ENCODE measurements at places on chromosomes 6 and 20.

DNA sequence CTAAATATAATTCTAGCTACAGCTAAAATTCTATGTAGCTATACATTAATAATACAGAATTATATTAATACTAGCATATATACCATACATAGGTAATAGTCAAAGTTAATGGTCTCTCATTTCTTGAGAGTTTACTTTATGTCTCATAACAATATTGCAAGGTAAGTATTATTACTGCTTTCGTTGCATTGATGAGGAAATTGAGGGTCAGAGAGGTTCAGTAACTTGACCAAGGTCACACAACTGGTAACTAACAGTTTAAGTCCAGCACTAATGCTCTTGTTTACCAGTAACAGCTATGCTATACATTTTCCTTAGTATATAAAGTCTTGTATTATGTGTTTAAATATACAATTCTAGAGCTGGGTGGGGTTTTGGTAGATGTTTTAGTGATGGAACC lies 67.6 kb downstream of the AFG1L start:
- no peak for DNase-seq

GRCh38 chr6:157033428-157034140 lies 256.4 kb downstream of the ARID1B start:
- DNase-seq, result no peak

GRCh38 chr20:55160037-55160436 lies 684.6 kb downstream of the DOK5 start:
- DNase-seq, result no peak

- peak; percentile 79 for DNase-seq
These were observed at the start of gene CALHM5 for GRCh38 chr6:116511424-116512110. TSS of gene CALHM5 (plus strand) at chr6:116511639. CDS start at chr6:116511697, 58 bp downstream.

- no peak for DNase-seq
These were observed 77.6 kb upstream of the EYA2 start for GRCh38 chr20:46816886-46817638.

- no peak for DNase-seq
These were observed 75.8 kb upstream of the BACH2 start for GRCh38 chr6:90372450-90372849.

DNA sequence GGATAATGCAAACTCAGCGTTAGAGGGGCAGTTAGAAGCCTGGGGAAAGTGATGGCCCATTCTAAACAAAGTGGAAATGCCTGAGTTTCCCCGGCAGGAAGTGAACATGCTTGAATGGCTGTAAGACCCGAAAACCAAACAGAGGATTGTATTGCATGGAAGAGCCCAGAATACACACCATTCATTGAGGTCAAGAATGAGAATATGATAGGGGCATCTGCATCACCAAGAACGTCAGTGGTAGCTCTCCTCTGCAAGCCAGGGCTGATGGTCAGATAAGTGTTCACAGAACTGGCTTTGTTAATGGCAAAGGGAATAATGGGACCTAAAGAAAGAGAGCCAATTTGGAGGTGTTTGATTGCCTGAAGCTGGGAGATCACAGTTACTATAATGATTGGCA lies 663.4 kb downstream of the KHDRBS2 start:
- DNase-seq, result no peak

DNA sequence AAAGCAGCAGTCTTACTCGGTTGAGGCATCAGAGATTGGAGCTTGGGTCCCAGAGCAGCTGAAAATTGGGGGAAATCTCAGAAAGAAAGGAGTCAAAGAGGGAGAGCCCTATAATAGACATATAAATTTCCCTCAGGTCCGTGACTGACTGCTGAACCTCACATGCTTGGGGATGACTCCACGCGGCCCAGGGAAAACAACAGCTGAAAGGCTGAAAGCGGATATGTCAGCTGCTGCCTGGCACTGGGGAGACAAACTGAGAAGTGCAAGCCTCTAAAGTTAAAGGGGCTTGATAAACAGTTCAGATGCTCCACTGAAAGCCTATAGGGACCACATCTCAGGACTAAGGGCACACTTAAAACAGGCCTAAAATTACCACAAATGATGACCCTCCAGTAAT lies 255.9 kb upstream of the RIN2 start:
- DNase-seq, result no peak

DNA sequence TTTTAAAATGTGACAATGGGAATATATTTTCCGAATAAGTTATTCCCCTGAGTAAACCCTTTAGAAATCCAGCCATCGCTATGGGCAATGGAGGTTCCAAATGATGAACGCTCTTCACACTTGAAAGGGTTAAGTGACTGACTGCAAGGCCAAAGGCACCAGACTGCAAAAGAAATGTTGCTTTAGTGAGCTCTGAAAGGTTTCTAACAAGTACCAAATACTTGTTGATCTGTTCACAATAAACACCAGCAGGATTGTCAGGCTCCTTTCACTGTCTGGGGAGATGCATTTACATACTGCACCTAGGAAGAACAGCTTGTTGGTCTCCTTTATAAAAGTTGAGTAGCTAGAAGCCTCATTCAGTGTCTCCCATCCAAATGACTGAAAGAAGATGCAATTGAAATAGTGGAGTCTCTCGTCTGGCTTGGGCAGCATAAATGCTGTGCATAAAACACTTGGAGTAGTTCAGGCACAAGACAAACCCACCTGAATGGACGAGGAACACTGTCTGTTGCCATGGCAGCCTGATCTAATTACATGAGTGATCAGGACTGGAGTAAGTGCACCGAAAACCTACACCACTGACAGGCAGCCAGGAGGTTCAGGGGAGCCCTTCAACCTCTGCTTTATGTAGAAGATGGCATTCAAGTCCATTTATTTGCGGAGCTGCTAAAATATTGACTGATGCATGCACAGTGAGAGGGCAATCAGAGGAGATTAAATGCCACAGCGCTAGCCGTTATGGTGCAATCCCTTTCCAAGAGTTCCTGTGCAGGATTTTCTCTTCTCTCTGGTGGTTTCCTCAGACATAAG lies 2.9 kb downstream of the ATXN1 start:
- no peak for DNase-seq
